ENCODE measurements at places on chromosomes 12 and 14.

- DNase-seq, result no peak
These were observed 285.7 kb upstream of the SEL1L start for GRCh38 chr14:81819344-81819743.

GRCh38 chr12:122523280-122523679 lies 3.5 kb downstream of the RSRC2 start:
- DNase-seq, result no peak

GRCh38 chr14:75519826-75520728 lies 2.2 kb upstream of the BATF start:
- no peak for DNase-seq

- DNase-seq, result no peak
These were observed 273.1 kb downstream of the CCDC91 start for GRCh38 chr12:28463396-28463795.

GRCh38 chr12:76962099-76962498 lies 83.3 kb upstream of the CSRP2 start:
- DNase-seq, result no peak

GRCh38 chr12:49261721-49262120 lies 3.2 kb upstream of the TUBA1C start:
- no peak for DNase-seq

DNA sequence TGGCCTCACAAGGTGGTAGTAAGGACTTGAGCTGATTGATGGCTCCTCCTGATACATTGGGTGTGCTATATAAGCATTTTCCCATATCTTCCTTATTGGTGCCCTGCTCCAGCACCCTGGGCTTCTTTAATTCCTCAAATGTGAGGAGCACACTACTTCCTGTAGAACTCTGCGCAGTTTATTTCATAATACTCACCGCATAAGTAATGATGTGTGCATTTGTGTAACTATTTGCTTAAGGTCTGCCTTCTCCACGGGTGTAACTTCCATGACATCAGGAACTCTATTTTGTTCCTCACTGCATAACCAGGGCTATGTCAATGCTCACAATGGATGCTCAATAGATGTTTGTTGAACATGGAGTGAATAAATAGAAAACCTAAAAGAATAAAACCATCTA lies 392.2 kb downstream of the SEC23A start:
- DNase-seq, result no peak

DNA sequence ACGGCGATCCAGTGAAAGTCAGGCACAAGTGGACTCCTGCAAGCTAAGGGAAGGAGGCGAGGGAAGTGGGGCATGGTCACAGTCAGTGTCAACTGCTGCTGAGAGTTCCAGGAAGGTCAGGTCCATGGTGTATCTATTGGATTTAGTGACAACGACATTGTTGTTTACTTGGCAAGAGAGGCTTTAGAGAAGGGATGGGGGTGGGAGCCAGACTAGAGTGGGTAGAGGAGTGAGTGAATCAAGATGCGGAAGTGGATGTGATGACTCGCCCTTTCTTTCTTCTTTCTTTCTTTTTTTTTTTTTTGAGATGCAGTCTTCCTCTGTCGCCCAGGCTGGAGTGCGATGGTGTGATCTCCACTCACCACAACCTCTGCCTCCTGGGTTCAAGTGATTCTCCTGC lies 12.5 kb downstream of the P2RX7 start:
- DNase-seq, result no peak

DNA sequence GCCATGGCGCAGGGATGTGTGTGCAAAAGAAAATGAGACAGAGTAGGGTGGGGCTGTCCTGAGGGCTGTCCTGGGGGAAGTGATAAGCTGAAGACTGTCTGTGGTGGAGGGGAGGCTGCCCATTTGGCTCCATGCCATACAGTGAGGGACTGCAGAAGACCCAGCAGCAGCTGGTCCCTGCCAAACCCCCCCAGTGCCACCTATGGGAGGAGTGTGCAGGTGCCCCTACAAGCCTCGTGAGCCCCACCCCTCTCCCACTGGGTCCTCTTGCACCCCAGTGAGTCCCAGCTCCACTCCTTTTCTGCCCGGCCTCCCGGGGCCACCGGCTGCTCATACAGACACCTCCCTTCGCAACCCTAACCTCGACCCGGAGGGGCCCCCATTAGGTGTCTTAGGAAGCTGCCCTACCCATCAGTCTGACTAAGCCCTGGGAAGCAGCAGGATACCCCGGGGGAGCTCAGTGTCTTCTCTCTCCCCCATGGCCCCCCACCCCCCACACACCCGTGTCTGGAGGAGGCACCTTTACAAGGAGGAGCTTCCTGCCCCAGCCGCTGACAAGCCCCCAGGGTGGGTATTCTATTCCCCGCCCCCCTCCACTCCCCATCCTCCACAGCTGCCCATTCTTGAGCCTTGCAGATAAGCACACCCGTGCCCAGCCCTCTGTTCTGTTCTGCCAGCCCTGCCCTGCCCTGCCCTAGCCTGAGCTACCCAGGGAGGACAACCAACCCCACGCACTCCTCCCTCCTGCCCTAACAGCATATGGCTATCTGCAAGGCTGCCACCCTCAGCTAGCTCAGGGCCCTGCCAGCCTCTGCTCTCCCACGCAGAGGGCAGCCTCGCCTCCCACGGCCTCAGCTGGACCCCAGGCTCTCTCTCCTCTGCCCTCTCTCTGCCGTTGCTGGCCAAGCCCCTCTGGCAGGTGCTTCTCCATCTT lies 41.9 kb downstream of the SLC6A12 start:
- no peak for DNase-seq

GRCh38 chr14:60273956-60274355 lies 24.9 kb downstream of the PPM1A start:
- no peak for DNase-seq

DNA sequence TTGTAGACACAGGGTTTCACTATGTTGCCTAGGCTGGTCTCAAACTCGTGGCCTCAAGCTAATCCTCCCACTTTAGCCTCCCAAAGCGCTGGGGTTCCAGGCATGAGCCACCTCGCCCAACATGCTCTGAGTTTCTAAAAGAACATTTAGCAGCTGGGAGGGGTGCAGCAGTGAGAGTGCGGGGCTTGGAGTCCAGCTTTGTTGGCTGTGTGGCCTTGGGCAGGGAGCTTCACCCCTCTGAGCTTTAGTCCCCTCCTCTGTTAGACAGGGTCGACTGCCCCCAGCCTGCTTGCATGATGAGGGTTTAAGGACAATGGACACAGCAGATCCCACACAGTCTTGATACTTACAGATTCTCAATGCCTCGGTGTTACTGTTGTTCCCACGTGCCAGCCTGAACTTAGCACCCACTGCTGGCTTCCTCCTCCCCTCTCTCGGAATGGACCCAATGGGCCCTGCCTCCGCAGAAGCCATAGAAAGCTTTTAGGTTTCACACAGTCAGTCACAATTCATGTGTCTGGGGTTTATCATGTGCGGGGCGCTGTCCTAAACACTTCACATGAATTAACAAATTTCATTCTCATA lies 54.6 kb downstream of the PSMA6 start:
- no peak for DNase-seq

GRCh38 chr12:72275526-72275925 lies 3.4 kb downstream of the TRHDE start:
- no peak for DNase-seq

GRCh38 chr12:106646472-106646871 lies 63.7 kb downstream of the RFX4 start:
- DNase-seq, result no peak

GRCh38 chr12:75641031-75641780 lies 129.8 kb upstream of the KRR1 start:
- no peak for DNase-seq

DNA sequence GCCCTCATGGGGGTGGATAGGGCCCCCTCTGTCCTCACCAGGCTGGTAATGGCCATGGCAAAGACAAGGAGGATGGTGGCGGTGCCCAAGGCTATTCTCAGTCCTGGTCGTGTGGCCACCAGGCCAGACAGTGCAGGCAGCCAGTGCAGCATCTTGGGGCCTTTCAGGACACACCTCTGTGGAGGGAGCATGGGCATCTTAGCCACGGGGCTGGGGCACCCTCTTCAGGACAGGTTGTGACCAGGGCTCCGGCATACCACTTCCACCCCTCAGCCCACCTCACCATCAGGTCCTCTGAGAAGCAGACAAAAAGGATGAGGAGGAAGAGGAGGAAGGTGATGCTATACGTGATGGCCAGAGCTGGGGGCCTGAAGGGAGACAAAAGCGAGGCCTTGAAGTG lies 10.8 kb downstream of the ADCY4 start:
- no peak for DNase-seq

GRCh38 chr12:26318661-26319068 lies 123.3 kb downstream of the SSPN start:
- no peak for DNase-seq

GRCh38 chr12:128619263-128619662 lies 204.5 kb downstream of the SLC15A4 start:
- DNase-seq, result no peak

DNA sequence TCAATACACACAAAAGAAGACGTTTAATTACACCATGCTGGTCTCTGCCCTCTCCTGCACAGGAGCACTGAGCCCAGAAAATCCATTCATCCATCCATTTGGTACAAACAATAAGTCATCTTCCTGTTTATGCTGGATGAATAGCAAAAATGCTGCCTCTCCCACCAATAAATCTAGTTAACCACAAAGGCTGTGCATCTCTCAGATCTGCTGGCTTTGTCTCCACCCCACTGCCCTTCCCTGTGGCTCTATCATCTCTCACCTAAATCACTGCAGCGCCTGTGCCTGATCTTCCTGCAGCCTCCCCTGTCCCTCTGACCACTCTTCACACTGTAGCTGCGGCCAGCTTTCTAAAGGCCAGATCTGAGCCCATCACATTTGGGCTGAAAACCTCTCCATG lies 72.9 kb upstream of the DDX11 start:
- no peak for DNase-seq

DNA sequence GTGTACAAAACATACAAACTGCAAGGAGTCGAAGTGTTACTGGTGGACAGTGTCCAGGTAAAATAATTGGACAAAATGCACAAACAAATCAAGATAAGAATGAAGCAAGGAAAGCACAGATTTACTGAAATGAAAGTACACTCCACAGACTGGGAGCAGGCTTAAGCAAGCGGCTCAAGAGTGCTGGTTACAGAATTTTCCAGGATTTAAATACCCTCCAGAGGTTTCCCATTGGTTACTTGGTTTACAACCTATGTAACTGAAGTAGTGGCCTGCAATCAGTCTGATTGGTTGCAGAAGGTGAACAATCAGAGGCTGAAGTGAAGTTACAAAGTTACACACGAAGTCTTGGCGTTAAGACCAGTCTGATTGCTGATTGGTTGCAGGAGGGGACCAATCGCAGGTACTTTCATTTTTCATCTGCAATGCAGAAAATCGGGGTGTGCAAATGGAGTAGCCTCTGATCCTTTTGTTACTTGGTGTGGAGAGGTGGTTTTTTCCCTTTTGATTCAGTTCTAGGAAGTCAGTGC lies 11.6 kb upstream of the SCN8A start:
- DNase-seq, result no peak

GRCh38 chr12:23581913-23582312 lies 367.6 kb downstream of the SOX5 start:
- no peak for DNase-seq

- no peak for DNase-seq
These were observed 13.7 kb downstream of the DDX54 start for GRCh38 chr12:113171543-113171942.

DNA sequence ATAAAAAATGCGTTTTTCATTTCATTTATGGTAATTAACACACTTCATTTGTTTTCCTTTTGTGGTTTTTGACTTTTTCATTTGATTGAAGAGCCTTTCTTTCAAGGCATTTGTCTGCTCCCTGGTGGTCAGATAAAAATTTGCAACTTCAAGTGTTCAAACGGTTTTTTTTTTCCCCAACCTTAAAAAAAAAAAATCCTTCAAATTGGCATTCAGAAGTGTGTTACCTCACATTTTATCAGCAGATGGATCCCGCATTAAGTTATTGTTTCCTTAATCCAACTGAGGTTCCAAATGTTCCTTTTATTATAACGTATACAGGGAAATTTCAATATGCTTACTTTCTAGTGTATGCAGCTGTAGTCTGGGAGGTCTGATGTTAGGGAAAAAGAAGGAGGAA lies 47.2 kb downstream of the MYF5 start:
- DNase-seq, result no peak

GRCh38 chr12:65508276-65509035 lies 230.0 kb downstream of the MSRB3 start:
- no peak for DNase-seq

DNA sequence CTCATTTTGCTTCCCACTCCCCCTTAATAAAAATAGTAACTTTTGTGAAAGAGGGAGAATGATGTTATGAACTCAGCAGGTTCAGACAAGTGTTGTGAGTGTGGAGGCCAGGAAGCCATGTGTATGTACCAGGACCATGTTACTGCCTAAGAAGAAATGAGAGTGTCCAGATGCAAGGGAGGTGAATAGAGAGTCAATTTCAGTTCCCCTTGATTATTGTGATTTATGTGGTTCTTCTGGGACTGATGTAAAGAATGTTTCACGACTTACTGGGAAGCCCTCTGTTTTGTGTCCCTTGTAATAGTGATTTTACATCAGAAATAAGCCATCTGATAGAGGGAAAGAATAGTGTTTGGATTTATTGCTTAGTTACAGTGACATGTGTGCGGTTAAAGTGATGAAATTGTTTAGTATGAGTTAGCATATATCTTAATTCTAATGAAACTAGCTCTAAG lies 32.5 kb downstream of the FBXO34 start:
- DNase-seq, result no peak

GRCh38 chr12:92085736-92086040 lies 60.0 kb downstream of the BTG1 start:
- no peak for DNase-seq

DNA sequence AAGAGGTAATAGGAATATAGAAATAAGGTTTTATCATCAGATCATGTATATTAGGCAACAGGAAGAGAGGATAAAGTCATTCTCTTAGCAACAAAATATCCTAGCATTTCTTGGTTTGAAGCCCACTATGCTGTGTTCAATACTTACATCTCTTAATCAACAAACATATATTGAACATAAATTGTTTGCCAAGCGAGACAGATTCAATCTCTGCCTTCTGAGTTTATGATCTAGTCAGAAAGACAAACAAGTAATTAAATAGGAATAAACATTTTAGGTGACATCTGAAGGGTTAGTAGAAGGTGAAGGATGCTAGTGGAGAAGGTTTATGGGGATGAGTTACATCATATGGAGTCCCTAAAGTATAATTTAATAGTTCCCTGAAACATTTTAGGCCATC lies 54.8 kb downstream of the PPHLN1 start:
- no peak for DNase-seq

- DNase-seq, result no peak
These were observed 113.2 kb upstream of the FLRT2 start for GRCh38 chr14:85416771-85417170.

GRCh38 chr12:69339999-69340398 lies 8.2 kb upstream of the LYZ start:
- no peak for DNase-seq

- DNase-seq, result no peak
These were observed 1.4 kb upstream of the GABARAPL1 start for GRCh38 chr12:10211101-10211939.

- no peak for DNase-seq
These were observed 3.4 kb upstream of the RNASE7 start for GRCh38 chr14:21038441-21039422.
